ENCODE measurements at places on chromosomes 4 and X.

GRCh38 chrX:40263014-40263560 lies 165.3 kb upstream of the BCOR start:
- H3K27me3 ChIP-seq: no peaks in the 10 kb centered on the region
- no peak for DNase-seq
- no peak overlapping the region for H3K4me3 ChIP-seq
- H3K4me1 ChIP-seq: peaks cover 27% of the 10 kb centered on the region

GRCh38 chr4:185838104-185838452 lies 26.1 kb upstream of the SORBS2 start:
- H3K27me3 ChIP-seq: no peaks in the 10 kb centered on the region
- H3K4me1 ChIP-seq: peaks cover 51% of the 10 kb centered on the region
- H3K36me3 ChIP-seq: no peaks in the 10 kb centered on the region
- H3K4me3 ChIP-seq: no peak overlapping the region

DNA sequence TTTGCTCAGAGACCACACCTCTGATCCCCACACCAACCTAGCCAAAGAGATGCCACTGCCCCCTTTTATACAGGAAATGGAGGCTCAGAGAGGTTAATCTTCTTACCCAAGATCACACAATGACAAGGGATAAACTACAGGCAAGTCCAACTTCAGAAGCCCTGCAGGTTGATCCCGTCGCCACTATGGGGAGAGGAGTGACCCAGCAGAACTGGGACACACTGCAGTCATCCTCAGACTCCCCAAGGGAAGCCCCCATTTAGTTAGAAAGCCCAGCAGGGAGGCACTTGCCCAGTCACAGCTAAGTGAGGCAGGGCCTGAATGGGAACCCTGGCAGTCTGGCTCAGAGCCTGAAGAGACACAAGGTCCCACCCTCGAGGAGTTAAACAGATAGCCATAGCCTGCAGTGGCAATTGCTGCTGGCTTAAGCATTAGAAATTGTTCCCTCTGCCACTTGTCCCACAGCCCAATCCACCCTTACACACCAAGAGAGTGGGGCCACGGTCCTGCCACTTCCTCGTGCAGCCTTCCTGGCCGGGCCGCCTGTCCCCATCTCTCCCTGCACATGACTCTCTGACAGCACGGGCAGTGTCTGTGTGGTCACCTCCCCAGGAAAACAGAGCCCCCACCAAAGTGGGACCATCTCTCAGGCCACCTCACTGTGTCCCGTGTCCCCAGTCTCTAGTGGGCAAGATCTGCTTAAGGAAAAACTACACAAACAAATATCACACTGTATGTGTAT lies 2.7 kb downstream of the JAKMIP1 start:
- peaks cover 93% of the 10 kb centered on the region for H3K27me3 ChIP-seq
- H3K4me3 ChIP-seq: no peak overlapping the region
- no peaks in the 10 kb centered on the region for H3K36me3 ChIP-seq
- peaks cover 17% of the 10 kb centered on the region for H3K4me1 ChIP-seq
- H3K27ac ChIP-seq: no peak overlapping the region

- no peaks in the 10 kb centered on the region for H3K4me1 ChIP-seq
- peaks cover 25% of the 10 kb centered on the region for H3K36me3 ChIP-seq
- DNase-seq: no peak
- no peak overlapping the region for H3K27ac ChIP-seq
- no peaks in the 10 kb centered on the region for H3K27me3 ChIP-seq
- H3K4me3 ChIP-seq: no peak overlapping the region
Measured at GRCh38 chr4:102693262-102693850, 67.4 kb downstream of the MANBA start.

GRCh38 chr4:169234137-169234855 lies 36.5 kb downstream of the SH3RF1 start:
- no peak overlapping the region for H3K27ac ChIP-seq
- DNase-seq: no peak
- no peaks in the 10 kb centered on the region for H3K36me3 ChIP-seq
